ENCODE measurements at places on chromosomes 7 and 10.

- no peak for DNase-seq
Measured at GRCh38 chr10:52100011-52100547, 214.0 kb upstream of the DKK1 start.

- DNase-seq, result no peak
Measured at GRCh38 chr7:45990276-45990675, 69.2 kb upstream of the IGFBP3 start.

DNA sequence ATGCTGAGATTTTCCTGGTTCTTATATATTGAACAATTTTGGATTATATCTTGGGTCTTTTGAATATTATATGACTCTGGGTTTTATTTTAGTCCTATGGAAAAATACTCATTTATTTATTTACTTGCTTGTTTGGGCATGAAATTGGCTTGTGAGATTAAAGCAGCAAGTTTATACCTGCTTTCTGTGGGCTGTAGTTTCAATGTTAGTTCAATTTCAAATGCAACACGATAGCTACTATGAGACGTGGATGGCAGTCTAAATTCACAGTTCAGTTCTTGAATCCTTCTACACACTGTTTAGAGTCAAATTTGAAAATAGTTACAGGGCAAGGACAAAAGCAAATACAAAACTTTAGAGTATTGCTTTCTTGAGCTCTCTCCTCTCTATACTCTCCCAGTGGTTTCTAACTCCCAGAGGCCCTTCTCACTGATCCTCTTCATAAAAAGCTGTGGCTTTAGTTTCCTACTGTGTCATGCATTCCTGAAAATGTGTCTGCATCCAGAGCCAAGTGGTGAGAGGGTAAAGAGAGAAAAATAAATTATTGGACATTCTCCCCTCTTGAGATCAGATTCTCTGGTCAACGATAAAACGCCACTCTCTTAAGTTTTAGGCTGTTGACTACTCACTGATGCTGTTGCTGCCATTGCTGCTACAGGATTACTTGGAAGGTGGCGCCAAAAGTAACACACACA, 34.4 kb downstream of the POLR1F start:
- DNase-seq, result no peak

GRCh38 chr10:70809726-70810125, 6.0 kb upstream of the SGPL1 start:
- no peak for DNase-seq

- DNase-seq, result no peak
Measured at GRCh38 chr7:68488341-68489060, 1109.8 kb upstream of the AUTS2 start.

- no peak for DNase-seq
Measured at GRCh38 chr7:147276783-147277370, 1160.3 kb downstream of the CNTNAP2 start.

Measured in CD4-positive, alpha-beta T cell treated with Interleukin-1 beta for 1 hour (primary cell).